Stimulated activated CD8-positive, alpha-beta memory T cell treated with anti-CD3 and anti-CD28 coated beads, Interleukin-4, amount 100 ng/mL, for 1 hour (primary cell): ENCODE measurements at places on chromosomes 6 and 20.

GRCh38 chr20:61837200-61837599 is 228.5 kb downstream of the TAF4 start:
- DNase-seq, result no peak

DNA sequence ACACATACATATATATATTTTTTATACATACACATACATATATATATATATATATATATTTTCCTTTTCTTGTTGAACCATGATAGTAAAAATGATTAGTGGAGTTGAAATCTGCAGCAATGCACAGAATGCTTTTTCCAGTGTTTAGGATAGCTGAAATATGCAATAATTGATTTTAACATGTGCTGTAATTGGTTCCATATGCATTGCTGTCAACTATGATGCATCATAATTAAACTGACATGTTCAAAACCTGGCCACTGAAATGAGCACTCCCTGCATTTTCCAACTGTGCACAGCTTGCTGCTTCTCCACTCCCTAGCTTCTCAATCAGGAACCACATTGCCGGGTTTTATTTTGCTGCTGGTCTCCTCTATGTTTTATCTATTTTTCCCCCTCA is 358.3 kb downstream of the PAX1 start:
- no peak for DNase-seq

DNA sequence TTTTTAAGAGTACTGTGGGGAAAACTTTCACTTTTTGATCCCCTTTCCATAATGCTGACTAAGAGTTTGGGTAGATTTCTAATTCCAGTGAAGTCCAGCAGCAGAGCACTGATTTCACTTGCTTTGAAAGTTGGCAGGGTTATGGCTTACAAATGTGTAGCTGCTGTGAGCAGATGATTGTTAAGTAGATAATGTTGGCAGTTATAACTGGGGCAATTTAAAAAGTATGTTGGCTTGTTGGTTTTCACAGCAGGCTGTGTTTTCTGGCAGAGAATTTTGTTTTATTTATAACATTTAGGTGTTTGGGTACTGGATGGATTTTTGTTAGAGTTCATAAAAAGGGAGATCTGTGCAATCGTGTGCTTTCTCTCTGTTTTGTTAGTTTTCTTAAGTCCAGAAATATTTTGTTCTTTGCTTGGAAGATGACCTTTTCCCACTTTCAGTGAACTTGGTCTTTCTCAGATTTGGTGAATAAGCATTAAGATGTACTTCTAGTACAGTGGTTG is 31.4 kb downstream of the AFDN start:
- no peak for DNase-seq

DNA sequence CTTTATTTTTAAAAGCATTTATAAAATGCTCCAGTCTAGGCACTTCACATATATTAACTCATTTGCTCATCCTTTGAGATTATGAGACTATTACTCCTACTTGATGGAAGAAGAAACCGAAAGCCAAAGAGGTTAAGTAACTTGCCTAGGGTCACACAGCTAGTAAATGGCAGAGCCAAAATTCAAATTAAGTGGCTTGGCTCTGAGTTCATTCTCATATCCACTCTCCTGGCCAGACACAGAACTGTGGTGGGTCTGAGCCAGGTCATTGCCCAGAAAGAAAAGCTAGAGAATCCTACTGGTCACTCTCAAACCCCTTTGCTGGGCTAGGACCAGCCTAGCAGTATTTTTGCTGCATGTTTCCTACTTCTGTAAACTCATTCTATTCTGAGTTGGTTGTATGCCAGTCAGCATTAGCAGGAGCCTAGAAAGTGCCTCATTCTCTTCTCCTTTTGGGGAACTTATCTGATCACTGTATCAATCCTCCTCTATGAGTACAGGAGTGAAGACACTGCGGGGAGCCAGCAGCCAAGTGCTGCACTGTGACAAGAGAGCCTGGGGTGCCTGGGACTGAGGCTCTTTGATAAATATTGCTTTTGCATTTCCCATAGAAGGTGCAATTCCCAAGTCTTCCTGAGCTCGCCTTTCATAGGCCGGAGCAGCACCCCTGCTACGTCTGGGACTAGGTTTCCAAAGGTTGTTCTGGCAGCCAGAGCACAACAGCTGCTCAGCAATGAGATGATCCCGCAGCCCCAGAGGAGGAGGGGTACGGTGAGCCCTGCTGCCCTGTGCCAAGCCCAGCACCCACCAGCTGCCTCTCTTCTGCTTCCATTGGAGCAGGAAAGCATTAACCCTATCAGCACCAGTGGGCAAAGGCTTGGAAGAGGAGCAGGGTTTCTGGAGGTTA is 728.3 kb downstream of the MAFB start:
- DNase-seq, result no peak

- no peak for DNase-seq
Observed at GRCh38 chr20:36506253-36506652, 35.1 kb upstream of the MYL9 start.

DNA sequence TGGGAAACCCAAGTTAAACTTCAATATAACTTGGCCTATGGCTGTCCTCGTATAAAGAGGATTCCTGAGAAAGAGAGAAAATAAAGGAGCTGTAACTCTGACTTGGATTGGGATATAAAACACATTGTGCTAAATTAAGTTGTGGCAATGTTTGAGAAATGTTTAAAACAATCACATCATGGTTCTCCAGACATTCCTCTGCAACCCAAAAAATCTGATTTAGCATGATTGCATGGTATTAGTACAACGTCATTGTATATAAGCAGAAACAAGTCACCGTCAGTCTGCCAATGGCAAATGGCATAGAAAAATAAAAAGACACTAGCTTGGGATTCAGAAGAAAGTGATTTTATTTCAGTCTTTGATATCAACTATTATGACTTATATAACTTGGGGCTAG is 140.2 kb upstream of the FAM83B start:
- DNase-seq, result no peak

DNA sequence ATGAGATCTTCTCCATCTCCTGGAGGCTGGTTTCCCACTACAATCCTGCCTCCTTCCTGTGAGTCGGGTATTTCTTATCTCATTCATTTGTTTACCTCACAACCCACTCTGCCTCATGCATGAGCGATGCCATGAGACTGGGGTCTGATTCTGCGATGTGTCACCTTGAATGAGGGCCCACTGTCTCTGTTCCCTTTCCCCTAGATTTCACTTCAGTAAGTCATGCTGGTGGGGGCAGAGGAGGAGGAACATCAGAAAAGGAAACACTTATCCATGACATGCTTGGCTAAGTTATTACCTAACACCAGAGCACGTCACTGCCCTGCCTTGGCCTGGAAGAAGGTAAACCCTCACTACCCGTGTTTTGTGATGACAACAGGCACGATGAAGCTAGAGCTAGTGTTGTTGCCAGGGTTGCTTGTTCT is 337.4 kb upstream of the PRDM1 start:
- no peak for DNase-seq

GRCh38 chr20:33276303-33277113 is 6.5 kb upstream of the BPIFB1 start:
- DNase-seq, result no peak

DNA sequence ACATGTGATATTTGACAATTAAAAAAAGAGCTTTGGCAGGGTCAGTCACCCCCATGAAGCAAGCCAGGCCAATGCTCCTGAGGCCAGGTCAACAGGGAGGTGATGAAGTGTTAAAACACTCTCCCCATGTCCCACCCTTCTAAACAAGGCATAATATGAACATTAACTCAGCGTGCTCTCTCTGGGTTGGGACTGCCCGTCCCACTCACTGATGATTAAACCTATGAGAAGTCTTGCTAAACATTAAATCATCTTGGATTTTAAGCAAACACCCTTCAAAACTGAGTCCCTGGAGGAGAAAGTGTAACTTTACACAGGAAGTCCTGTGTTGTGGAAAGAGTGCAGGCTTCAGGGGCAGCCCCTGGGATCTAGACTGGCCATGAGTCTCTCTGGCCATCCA is 558.5 kb downstream of the CD83 start:
- DNase-seq, result no peak

DNA sequence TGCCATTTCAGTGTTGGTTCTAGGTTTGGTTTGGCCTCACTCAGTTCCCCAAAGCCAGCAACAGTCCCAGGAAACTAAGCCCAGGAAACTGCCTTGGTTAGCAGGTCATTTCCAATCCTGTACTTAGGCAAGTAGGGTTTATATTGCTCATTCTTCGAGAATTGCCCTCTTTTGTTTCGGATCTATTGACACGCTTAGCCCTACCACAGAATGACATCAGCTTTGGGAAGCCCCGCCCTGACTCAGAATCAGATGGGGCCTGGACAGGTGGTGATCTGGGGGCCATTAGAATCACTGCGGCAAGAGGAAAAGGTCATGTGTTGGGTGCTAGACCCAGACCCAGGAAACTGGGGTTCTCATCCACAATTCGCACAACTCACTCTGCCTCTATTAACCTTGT is 578.2 kb downstream of the QKI start:
- no peak for DNase-seq

DNA sequence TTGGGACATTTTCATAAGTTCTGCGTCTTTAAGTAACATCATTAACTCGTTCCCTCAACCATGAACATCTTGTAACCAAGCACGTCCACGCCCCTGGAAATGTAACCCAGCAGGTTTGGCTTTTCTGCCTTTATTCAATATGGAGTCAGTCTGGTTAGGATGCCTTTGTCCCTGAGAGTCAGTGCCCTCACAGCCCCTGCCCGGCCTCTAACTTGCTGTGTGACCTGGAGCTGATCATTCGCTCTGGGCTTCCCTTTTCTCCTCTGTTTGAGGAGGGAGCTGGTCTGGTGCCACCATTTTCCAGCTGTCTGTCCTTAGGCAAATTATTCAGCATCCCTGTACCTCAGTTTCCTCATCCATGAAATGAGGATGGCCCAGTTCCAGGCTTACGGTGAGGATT is 26.5 kb upstream of the ANGPT4 start:
- DNase-seq, result no peak

- no peak for DNase-seq
Observed at GRCh38 chr6:28770732-28771131, 153.1 kb downstream of the TRIM27 start.

- DNase-seq, result no peak
Observed at GRCh38 chr6:1031720-1032119, 280.2 kb upstream of the FOXQ1 start.

DNA sequence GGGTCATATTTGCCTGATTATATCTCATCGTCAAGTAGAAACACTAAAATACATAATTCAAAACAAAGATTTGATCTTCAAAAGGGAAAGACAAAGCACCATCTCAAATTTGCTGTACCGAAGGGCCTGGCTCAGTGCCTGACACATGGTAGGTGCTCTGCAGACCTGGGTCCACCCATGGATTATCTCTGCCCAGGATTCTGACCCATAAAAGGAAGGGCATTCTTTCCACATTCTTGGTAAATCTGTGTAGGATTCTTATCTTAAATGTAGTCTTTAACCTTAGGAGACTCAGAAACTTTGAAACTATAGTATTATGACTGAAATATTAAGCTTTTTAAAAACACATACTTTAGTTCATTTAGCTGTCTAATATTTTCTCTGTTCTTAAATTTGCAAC is 274.1 kb upstream of the FLRT3 start:
- DNase-seq, result no peak

- DNase-seq, result no peak
Observed at GRCh38 chr6:155883334-155883731, 427.7 kb upstream of the NOX3 start.

DNA sequence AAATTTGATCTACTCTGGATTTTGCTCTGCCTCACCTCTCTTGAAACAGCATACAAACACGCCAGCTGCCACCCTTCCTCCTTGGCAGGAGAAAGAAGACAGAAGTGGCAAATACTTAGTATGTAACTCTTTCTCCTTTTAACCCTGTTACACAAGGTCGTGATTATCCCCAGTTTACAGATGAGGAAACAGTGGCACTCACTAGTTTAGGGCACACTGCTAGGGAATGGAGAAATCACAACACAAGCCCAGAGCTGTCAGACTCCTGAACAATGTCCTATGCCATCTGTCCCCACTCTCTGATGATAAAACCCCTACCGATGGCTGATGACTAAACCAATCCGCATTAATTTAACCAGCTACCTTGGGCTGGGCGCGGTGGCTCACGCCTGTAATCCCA is 79.7 kb downstream of the FGD2 start:
- no peak for DNase-seq

DNA sequence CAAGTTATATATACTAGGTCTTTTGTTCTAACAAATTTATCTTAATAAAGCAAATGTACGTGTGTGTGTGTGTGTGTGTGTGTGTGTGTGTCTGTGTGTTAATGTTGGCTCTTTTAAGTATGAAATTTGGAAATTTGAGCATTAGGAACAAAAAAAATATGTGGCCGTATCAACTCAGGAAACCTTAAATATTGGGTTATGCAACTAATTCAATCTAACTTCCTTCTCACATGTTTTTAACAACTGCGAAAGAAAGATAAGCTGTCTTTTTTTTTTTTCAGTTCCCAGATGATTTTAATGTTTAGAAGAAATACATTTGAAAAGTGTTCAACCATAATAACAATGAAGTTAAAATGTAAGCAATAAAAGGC is 616.4 kb upstream of the ARID1B start:
- no peak for DNase-seq

GRCh38 chr6:38452816-38453660 is 186.7 kb downstream of the BTBD9 start:
- DNase-seq, result no peak

DNA sequence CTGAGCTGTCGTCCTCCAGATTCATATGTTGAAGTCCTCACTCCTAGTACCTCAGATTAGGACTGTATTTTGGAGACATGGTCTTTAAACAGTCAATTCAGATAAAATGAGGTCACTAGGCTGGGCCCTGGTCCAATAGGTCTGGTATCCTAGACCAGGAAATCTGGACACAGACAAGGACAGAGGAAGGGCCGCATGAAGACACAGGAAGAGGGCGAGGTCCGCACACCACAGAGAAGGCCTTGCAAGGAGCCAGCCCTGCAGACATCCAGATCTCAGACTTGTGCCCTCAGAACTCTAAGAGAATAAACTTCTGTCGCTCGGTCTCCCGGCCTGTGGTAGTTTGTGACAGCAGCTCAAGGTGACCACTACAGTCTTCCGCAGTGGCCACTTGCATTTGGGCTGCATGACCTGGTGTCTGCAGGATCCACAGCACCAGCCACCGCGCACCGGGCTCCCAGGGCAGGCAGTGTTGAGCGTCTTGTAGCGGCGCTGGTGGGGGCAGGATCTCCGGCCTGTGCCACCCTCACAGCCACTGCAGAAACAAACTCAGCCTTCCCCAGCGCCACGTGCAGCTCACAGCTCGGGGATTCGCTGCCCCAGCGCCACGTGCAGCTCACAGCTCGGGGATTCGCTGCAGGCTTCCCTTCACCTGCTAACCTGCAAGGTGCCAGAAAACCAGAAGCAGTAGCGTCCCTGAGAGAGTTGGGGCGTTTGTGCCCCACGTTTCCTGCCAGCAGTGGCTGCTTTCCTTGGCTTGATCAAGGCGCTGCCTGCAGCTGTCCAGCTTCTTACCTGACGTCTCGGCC is 6.0 kb upstream of the RBM38 start:
- DNase-seq, result no peak

- DNase-seq, result no peak
Observed at GRCh38 chr6:35034411-35035191, 106.5 kb downstream of the TCP11 start.

GRCh38 chr6:159691133-159691962 is 1.7 kb downstream of the SOD2 start:
- no peak for DNase-seq

DNA sequence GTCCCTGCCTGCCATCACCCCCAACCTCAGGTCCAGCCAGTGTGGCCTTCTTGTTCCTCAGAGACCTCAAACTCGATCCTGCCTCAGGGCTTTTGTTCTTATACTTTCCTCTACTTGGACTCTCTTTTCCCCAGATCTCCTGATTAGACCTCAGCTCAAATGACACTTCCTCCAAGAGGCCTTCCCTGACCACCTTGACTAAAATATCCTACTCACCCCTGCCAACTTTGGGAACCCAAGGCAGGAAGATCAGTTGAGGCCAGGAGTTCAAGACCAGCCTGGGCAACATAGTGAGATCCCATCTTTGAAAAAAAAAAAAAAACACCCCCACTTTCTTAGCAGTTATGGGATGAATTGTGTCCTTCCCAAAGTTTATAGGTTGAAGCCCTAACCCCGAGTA is 73.5 kb downstream of the CHMP4B start:
- DNase-seq, result no peak
